Tracheal epithelial cell (primary cell): ENCODE measurements at places on chromosomes 7 and 10. TPM values are rescaled to one million over a fixed set of nuclear protein-coding genes. Genes with fewer than 3 reads are reported as not detected.

RNLS gene
- 9.6 and 16.6 TPM in 2 replicates for total RNA-seq

CALU gene
- total RNA-seq = 104 and 284 TPM in 2 replicates

ELAPOR2 gene
- total RNA-seq = 1.1 and 5.1 TPM in 2 replicates

CYP17A1 gene
- total RNA-seq = not detected in 2 replicates

C10orf88 gene
- total RNA-seq = 7.7 and 8.0 TPM in 2 replicates

COL26A1 gene
- total RNA-seq = not detected in 2 replicates

TCAF2 gene
- 0.85 and 4.1 TPM in 2 replicates for total RNA-seq

UPK3BL1 gene
- 254 and 315 TPM in 2 replicates for total RNA-seq

IFIT1B gene
- total RNA-seq = not detected in 2 replicates

CTAGE4 gene
- total RNA-seq = 2.4 TPM in 1 of 2 replicates, not detected in the other

ACBD7 gene
- 0.21 and 0.48 TPM in 2 replicates for total RNA-seq

PRSS37 gene
- not detected in 2 replicates for total RNA-seq

TBL2 gene
- 65.2 and 100 TPM in 2 replicates for total RNA-seq

DYDC2 gene
- total RNA-seq = not detected in 2 replicates

PPP1R3C gene
- 6.0 and 16.9 TPM in 2 replicates for total RNA-seq

CPA2 gene
- 0.43 TPM in 1 of 2 replicates, not detected in the other for total RNA-seq

SNCG gene
- 2.2 and 22.0 TPM in 2 replicates for total RNA-seq

PLA2G12B gene
- total RNA-seq = not detected in 2 replicates

CDK14 gene
- 10.4 and 17.8 TPM in 2 replicates for total RNA-seq

PRTFDC1 gene
- 6.8 and 8.2 TPM in 2 replicates for total RNA-seq

ZNF804B gene
- not detected in 2 replicates for total RNA-seq

PHKG1 gene
- total RNA-seq = 0.21 and 1.2 TPM in 2 replicates

SFTPA2 gene
- under 0.01 TPM in 1 of 2 replicates, not detected in the other for total RNA-seq

ZNF117 gene
- total RNA-seq = 6.0 and 6.5 TPM in 2 replicates

GSTO2 gene
- total RNA-seq = 21.7 and 41.8 TPM in 2 replicates

ITPRID1 gene
- total RNA-seq = not detected in 2 replicates

PCLO gene
- 0.48 and 2.6 TPM in 2 replicates for total RNA-seq

LIPJ gene
- total RNA-seq = not detected in 2 replicates

TET1 gene
- 0.21 and 0.24 TPM in 2 replicates for total RNA-seq

INA gene
- total RNA-seq = 1.7 TPM in 1 of 2 replicates, not detected in the other

CUZD1 gene
- 0.48 and 0.64 TPM in 2 replicates for total RNA-seq

PNLIPRP2 gene
- total RNA-seq = not detected in 2 replicates

CYP2C19 gene
- 0.21 TPM in 1 of 2 replicates, not detected in the other for total RNA-seq

HOXA6 gene
- 0.72 TPM in 1 of 2 replicates, not detected in the other for total RNA-seq

MEOX2 gene
- total RNA-seq = 0.21 TPM in 1 of 2 replicates, not detected in the other

SRRM3 gene
- 0.21 and 0.24 TPM in 2 replicates for total RNA-seq

GJD4 gene
- not detected in 2 replicates for total RNA-seq

CTTNBP2 gene
- 0.72 and 1.1 TPM in 2 replicates for total RNA-seq

WDR91 gene
- total RNA-seq = 12.4 and 17.1 TPM in 2 replicates

HTR5A gene
- total RNA-seq = not detected in 2 replicates

TUBAL3 gene
- total RNA-seq = 0.72 TPM in 1 of 2 replicates, not detected in the other

TMEM140 gene
- 1.2 TPM in 1 of 2 replicates, not detected in the other for total RNA-seq

GPNMB gene
- total RNA-seq = 19.6 and 142 TPM in 2 replicates

PDIA4 gene
- 231 and 409 TPM in 2 replicates for total RNA-seq

CALML5 gene
- total RNA-seq = 4.3 TPM in 1 of 2 replicates, not detected in the other

SH2D4B gene
- under 0.01 TPM in 1 of 2 replicates, not detected in the other for total RNA-seq

CH25H gene
- total RNA-seq = under 0.01 TPM in 1 of 2 replicates, not detected in the other

PBLD gene
- 1.1 and 2.4 TPM in 2 replicates for total RNA-seq

IRF5 gene
- 8.9 and 13.9 TPM in 2 replicates for total RNA-seq

FBXL13 gene
- total RNA-seq = 0.21 and 0.72 TPM in 2 replicates

RSPH10B2 gene
- 0.21 TPM in 1 of 2 replicates, not detected in the other for total RNA-seq

C10orf105 gene
- total RNA-seq = not detected in 2 replicates

ZFAND4 gene
- total RNA-seq = 2.9 and 4.9 TPM in 2 replicates

FAM200A gene
- 5.8 and 8.7 TPM in 2 replicates for total RNA-seq

PAX4 gene
- total RNA-seq = not detected in 2 replicates

LLCFC1 gene
- total RNA-seq = not detected in 2 replicates

AKR1B15 gene
- 0.24 TPM in 1 of 2 replicates, not detected in the other for total RNA-seq
